ENCODE measurements at places on chromosomes 12 and 14.

- DNase-seq: no peak
Observed at GRCh38 chr12:114868995-114869834, 185.2 kb upstream of the TBX3 start.

GRCh38 chr12:162467-163307 lies 51.3 kb downstream of the SLC6A12 start:
- no peak for DNase-seq

GRCh38 chr12:111249018-111249370 lies 119.9 kb downstream of the PHETA1 start:
- no peak for DNase-seq

GRCh38 chr12:110896559-110896958 lies 23.8 kb downstream of the MYL2 start:
- no peak for DNase-seq

- no peak for DNase-seq
Observed at GRCh38 chr12:103962493-103962892, 3.2 kb upstream of the TDG start.

DNA sequence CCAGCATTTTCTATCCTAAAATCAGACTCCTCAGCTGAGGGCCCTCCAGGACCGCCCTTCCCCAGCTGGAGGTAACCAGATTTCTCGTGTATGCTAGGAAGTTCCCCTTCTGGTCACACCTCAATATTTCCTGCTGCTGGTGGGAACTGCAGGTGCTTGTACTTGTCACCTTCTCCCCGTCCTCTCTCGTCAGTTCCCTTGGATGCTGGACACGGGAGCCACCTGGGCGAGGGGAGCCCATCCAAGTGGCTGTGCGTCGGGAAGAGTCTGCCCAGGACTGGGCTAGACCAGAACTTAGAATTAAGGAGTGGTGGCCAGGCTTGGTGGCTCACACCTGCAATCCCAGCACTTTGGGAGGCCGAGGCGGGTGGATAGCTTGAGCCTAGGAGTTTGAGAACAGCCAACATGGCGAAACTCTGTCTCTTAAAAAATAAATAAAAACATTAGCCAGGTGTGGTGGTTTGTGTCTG lies 23.2 kb upstream of the KIF26A start:
- DNase-seq: no peak

GRCh38 chr14:104372390-104373054 lies 207.0 kb upstream of the C14orf180 start:
- no peak for DNase-seq

- no peak for DNase-seq
Observed at GRCh38 chr12:66066137-66066928, 64.2 kb downstream of the LLPH start.

GRCh38 chr14:39554576-39554975 lies 122.3 kb upstream of the FBXO33 start:
- DNase-seq: no peak

- DNase-seq: no peak
Observed at GRCh38 chr12:128649902-128650301, 173.9 kb downstream of the SLC15A4 start.

Data from GM06990 (cell line).